ENCODE measurements at places on chromosomes 5 and 9. TPM values are rescaled to one million over a fixed set of nuclear protein-coding genes. Genes with fewer than 3 reads are reported as not detected.

GRCh38 chr9:137705443-137705863 lies 86.6 kb downstream of the EHMT1 start:
- no peak for DNase-seq

DNA sequence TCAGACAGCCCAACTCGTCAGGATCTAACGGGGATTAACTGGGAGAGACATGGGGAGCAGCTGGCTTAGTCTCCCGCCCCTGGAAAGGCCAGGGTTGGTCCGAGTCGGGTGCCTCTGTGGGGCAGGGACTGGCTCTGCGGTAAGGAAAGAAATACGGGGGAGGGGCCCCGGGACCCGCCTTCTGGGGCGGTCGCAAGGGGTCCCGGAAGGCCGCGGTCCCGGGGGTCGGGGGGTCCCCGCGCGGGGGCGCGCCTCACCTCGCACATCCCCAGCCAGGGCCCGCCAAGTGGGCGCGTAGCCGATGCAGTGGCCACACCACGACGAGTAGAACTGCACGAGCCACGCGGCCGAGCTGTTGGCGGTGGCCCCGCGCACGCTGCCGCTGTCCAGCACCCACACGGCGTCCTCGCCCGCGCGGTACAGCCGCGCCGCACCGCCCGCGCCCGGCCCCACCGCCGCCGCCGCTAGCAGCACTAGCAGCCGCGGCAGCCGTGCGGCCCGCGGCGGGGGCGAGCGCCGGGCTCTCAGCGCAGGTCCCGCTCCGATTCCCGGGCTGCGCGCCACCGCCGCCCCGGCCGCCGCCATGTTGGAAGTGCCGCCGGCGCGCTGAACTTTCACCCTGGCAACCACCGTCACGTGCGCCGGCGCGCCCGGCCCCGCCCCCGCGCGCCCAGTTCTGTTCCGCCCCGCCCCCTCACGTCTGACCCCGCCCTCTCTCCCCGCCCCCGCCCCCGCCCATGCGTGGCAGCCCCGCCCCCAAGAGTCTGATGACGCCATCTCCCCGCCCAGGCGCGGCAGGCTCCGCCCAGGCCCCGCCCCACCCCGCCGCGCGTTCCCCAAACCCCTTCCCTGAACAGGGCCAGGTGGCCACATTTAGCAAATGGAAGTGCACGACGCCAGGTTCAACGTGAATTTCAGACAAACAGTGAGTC lies at the start of gene QSOX2:
QSOX2 (minus strand) TSS at position 594 of the 932 bp plus-strand sequence; CDS start at position 585, 9 bp downstream.
- peak; percentile 85 for DNase-seq

- DNase-seq = no peak
Observed at GRCh38 chr5:94209272-94209671, 409.1 kb downstream of the KIAA0825 start.

- no peak for DNase-seq
Observed at GRCh38 chr5:151509231-151509630, 61.8 kb downstream of the SLC36A1 start.

GRCh38 chr9:74555565-74555964 lies 58.4 kb downstream of the RORB start:
- no peak for DNase-seq

- DNase-seq = no peak
Observed at GRCh38 chr5:37086466-37087173, 162.6 kb downstream of the CPLANE1 start.

DNA sequence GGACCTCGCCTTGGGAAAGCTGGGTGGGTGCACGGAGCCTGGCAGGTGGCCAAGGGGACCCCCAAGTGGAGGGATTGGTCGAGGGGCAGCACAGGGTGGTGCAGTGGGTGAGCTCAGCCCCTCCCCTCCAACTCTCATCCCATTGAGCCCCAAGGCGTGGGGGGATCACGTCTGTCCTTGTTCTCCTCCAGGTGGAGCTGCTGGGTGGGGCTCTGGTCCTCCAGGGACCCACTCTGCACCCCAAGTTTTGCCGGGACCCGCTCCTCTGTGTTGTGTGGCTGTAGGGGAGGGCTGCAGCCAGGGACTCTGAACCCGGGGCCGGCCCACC lies 3.6 kb upstream of the FUT7 start:
- DNase-seq = no peak

DNA sequence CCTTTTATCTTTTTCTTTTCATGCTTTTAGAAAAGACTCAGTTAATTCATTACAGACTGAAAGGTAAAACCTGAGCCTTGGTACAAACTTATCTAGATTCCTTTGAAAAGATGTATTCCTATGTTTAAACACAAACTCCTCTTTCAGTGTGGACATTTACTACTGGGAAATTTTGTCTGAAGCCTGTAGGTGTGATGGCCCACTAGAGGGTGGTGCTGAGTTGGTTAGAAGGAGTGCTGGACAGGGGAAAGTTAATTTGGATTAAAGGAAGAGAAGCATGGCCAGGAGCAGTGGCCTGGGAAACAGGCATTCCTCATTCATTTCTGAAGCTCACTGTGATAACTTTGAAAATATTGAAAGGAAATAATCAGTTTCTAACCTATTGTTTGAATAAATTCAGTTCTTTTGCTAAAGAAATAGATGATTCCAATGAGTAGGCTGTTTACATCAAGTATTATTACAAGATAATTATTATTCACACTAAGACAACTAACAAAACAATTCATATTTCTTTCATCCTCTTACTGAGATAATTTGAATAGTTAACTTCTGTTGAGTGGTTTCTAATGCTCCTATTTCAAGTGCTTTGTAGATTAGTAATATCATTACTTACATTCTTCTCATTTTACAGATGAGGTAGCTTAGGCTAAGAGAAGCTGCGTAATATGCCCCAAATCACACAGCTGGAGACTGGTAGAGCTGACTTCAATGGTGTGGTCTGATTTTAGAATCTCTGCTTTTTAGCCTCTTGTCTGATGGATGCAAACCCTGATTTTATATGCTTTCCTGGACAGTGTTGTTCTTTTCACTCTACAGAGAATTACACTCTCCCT lies 150.9 kb downstream of the ADGRV1 start:
- DNase-seq = peak; percentile 2

DNA sequence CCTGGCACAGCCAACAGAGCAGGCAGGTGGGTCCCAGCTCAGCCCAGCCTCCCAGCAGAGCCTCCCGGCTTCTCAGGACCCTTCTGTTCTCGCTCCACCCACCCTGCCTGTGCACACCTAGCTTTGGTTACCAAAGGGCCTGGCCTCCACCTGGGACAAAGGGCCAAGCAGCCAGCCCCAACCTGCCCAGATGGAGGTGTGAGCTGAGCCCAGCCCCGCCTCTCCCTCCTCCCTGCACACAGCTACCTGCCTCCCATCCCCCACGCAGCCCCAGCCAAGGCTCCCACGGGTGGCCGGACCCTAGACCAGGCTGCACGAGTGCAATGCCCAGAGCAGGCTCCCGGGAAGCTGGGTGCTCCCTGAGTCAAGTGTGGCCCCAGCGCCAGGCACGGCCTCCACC lies 5.6 kb downstream of the TPRN start:
- no peak for DNase-seq

GRCh38 chr5:128766406-128766805 lies 198.9 kb upstream of the SLC27A6 start:
- no peak for DNase-seq

GRCh38 chr5:144644317-144644716 lies 473.6 kb downstream of the KCTD16 start:
- no peak for DNase-seq

GRCh38 chr9:21268347-21268657 lies 28.5 kb upstream of the IFNA14 start:
- no peak for DNase-seq

- DNase-seq = no peak
Observed at GRCh38 chr5:141633871-141634561, 2.6 kb downstream of the HDAC3 start.

- DNase-seq = no peak
Observed at GRCh38 chr5:82847562-82847961, 229.6 kb downstream of the TMEM167A start.

GRCh38 chr9:114291886-114292590 lies 30.9 kb upstream of the ORM1 start:
- no peak for DNase-seq

DNA sequence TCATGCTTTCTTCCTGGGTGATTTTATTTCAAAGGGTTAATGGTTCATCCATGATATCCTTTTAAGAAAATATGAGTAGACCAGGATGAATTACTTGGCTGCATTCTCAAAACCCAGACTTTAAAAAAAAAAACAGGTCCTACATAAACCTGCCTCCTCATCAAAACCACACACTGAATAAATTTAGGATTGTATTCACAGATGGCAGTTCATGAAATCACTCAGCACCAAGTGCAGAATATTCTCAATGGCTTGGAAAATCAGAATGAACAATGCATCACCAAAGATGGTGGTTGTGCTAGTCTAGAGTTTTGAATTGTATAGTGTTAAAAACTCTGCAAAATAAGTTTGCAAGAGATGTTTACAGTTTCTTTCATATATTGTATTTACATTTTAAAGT lies 145.4 kb upstream of the GRAMD2B start:
- no peak for DNase-seq

DNA sequence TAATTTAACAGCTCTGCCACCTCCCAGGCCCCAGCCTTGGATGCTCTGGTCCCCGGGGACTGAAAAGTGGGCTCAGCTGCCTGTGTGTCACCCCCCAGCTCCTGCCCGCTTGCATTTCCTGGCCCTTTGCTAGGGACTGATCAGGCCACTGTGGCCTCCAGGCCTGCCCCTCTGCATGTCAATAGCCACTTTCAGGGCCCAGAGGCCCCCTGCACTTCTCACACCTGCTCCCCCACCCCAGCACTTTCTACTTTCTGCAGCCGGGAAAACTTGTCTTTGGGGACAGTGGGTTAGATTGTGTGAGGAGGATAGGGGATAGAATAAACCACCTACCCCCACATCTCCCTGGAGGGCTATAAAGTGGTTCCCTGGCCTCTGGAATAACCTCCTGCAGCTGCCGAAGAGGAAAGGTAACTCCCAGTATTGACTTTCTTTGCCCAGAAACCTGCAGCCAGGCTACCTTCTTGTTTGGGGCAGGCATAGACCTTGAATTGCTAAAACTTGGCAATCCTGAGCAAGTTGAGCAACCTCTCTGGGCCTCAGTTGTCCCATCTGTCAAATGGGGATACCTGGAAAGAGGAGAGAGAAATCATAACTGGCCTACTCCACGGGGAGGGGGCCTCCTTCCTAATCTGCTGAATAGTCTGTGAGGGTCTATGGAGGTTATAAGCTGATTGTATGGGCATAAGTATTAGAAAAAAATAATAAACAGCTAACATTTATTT lies 7.8 kb downstream of the AIF1L start:
- DNase-seq = no peak

DNA sequence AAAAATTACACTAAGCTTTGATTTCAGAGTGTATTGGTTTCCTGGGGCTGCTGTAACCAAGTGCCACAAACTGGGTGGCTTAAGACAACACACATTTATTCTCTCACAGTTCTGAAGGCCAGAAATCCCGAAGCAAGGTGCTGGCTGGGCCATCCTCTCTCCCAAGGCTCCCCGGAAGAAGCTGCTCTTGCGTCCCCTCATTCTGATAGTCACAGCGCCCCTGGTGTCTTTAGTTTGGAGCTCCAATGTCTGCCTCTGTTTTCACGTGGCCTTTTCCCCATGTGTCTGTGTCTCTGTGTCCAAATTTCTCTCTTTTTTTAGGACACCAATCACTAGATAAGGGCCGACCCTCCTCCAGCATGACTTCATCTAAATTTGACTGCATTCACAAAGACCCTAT lies 56.7 kb downstream of the ROPN1L start:
- no peak for DNase-seq

GRCh38 chr9:134348404-134349155 lies 22.3 kb downstream of the RXRA start:
- no peak for DNase-seq

GRCh38 chr5:9009931-9010651 lies 535.8 kb downstream of the SEMA5A start:
- no peak for DNase-seq

- DNase-seq = no peak
Observed at GRCh38 chr9:99187311-99187710, 34.4 kb downstream of the ALG2 start.

- no peak for DNase-seq
Observed at GRCh38 chr9:89739511-89739910, 134.7 kb downstream of the GADD45G start.

DNA sequence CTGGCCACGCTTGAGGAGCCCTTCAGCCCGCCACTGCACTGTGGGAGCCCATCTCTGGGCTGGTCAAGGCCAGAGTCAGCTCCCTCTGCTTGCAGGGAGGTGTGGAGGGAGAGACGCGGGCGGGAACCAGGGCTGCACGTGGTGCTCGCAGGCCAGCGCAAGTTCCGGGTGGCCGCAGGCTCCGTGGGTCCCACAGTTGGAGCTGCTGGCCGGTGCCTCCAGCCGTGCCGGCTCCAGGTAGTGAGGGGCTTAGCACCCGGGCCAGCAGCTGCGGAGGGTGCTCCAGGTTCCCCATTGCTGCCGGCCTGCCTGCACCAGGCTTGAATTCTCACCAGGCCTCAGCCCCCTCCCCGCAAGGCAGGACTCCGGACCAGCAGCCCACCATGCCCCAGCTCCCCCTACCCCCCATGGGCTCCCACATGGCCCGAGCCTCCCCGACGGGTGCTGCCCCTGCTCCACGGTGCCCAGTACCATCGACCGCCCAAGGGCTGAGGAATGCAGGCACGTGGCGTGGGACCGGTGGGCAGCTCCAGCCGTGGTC lies 192.8 kb upstream of the IZUMO3 start:
- DNase-seq = no peak

DNA sequence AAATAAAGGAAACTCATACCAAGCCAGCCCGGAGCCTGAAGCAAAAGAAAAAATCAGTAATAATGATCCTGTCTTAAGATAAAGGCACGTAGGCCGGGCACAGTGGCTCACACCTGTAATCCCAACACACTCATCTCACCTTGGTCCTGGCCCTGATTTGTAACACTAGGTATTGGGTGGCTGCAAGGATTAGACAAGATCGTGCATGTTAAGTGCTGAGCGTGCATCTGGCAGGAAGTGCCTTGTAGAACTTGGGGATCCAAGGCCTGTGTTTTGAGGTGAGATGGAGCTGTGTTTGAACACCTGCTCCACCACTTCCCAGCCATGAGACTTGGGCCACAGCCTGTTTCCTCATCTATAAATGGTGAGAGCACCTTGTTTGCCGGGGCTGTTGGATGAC lies 41.5 kb downstream of the SPRY4 start:
- no peak for DNase-seq

DNA sequence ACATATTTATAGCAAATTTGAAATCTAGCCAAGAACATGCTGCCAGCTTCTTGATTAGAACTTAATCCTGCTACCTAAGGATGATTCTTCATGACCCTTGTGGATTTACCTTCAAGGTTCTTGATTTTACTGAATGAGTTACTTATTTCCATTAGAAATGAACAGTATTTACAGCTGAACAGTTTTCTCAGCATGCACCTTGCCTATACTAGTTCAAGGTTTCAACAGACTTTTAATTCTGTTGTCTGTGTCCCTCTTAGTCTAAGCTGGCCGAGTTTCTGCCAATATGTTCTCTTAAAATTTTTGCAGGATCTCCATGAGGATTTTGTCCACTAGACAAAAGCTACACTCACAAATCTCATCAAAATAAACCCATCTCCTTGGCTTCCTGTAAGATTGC lies 188.8 kb upstream of the ST8SIA4 start:
- DNase-seq = no peak

- DNase-seq = no peak
Observed at GRCh38 chr9:83708515-83709158, 879 bp upstream of the UBQLN1 start.

GRCh38 chr5:133739181-133739780 lies 126.9 kb upstream of the FSTL4 start:
- no peak for DNase-seq

Gene FAF2
- 37.8 TPM for total RNA-seq

Gene LURAP1L
- not detected for total RNA-seq

Gene TDRD7
- 10.2 TPM for total RNA-seq

Gene WWC1
- 0.62 TPM for total RNA-seq

Gene DAB2
- total RNA-seq = 2.2 TPM

Gene ZNF879
- 23.5 TPM for total RNA-seq

Gene RASGEF1C
- not detected for total RNA-seq

Gene IFNK
- total RNA-seq = not detected

Gene ACOT12
- total RNA-seq = not detected

Gene CACNA1B
- total RNA-seq = not detected

Gene PLPP7
- 0.82 TPM for total RNA-seq

Data from naive thymus-derived CD8-positive, alpha-beta T cell (primary cell).